ENCODE measurements at places on chromosomes 2 and 18.

- DNase-seq: no peak
These were observed 112.1 kb downstream of the DTNB start for GRCh38 chr2:25561136-25561850.

GRCh38 chr18:63182861-63183260 lies 136.7 kb downstream of the BCL2 start:
- DNase-seq: no peak

GRCh38 chr2:29272311-29272710 lies 157.1 kb downstream of the CLIP4 start:
- DNase-seq: no peak

- no peak for DNase-seq
These were observed 5.2 kb downstream of the APCDD1 start for GRCh38 chr18:10459587-10459986.
